NB4 (cell line): ENCODE measurements at places on chromosomes 6 and 20.
A peak's percentile ranks its signal among the peaks of the same experiment; 100 is the strongest.

- DNase-seq = peak; percentile 36
Measured at GRCh38 chr20:48597521-48598302, 230.1 kb downstream of the PREX1 start.

DNA sequence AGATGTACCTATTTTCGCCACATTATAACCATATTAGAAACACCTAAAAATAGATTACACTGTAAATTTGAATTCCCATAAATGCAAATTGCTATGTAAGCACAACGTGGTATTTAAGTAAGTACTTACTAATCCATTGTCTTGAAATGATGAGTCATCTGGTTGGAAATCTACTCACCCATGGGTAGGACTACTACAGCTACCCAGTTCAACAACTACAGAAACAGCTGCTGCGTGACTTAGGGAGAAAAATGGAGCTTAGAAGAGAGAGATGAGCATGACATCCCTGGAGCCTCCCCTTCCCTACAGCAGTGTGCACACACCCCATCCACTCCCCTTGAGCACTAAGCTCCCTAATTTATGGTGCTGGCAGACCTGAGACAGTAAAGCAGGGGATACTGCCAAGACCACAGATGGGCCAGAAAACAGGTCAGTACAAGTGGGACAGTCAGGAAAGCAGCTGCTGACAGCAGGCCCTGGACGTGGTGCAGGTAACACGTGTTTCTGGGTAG, 26.9 kb downstream of the RRAGD start:
- peak; percentile 48 for DNase-seq

DNA sequence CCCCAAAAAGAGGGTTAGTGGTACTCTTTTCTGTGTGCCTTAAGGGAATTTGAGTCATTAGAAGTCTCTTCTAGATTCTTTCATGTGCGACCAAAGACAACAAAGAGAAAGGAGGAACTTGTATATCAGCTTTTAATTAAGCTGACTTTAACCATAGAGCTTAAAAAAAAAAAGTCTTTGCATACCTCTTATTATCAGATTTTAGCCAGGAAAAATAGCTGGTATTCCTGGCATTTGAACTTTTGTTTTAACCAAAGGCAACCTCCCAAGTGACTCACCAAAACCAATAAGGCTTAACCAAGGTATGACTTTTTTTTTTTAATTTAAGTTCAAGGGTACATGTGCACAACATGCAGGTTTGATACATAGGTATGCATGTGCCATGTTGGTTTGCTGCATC, 375.0 kb downstream of the CDC5L start:
- no peak for DNase-seq

DNA sequence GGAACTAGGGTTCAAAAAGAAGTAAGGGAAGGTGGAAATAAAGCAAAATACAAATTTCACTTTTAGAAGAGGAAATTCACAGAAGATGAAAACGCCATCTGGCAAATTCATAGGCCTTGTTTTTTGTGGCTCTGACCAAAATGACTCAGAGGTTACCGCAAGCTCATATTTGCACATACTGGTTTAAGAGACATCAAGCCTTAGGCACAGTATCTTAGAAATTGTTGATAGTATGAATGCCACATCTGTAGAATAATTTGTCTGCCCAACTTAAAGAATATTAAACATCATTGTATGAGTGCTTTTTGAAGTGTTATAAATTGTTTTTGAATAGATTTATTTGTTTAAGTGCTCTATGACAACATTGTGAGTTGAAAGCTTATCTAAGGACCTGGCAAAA, 10.6 kb downstream of the TAAR1 start:
- DNase-seq = peak; percentile 61

GRCh38 chr20:46814366-46815232, 80.0 kb upstream of the EYA2 start:
- no peak for DNase-seq

DNA sequence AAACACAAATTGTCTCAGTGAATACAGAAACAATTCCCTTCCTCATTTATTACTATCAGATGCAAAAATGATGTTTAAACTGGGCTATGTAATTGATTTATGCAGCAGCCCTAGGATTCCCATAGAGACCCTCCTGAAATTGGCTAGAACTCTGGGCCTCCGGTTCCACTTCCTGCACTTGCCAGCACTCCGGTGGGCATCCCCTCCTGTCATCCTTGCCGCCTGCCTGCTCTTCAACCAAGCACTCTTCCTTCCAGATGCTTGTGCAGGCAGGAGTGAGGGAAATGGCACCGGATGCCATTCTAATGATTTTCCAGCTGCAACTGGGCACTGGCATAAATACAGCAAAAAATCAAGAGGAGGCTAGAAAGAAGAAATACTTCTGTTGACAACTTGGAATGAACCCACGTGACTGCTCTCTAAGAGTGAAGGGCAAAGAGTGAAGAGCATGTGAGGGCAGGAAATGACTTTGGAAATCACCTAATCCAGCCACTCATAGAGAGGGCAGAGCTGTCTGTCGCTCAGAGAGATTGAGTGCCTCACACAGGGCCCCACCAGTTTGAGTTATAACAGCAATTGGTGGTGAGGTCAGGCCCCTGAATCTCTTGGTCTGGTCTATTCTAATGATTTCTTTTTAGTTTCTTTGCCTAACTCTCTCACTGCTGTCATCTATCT, 3.7 kb upstream of the NEDD9 start:
- no peak for DNase-seq
